ENCODE measurements at places on chromosomes 3 and 15.

DNA sequence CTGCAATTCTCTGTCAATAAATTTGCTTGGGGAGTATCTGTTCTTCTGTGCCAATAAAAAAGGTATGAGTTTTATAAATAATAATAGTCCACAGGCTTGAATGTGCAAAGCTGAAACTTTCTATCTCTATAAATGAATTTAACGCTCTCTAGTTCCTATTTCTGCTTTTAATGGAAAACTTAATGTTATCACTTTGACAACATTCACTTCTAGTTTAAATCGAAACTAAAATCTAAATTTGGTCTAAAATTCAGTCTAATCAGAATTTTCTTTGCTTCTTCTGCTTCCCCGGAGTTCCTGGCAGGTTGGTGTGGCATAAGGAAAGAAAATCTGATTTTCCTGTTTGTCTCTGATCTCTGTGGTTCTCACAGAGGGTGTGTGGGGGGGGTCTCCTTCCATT lies 450.1 kb upstream of the TBL1XR1 start:
- DNase-seq = no peak

DNA sequence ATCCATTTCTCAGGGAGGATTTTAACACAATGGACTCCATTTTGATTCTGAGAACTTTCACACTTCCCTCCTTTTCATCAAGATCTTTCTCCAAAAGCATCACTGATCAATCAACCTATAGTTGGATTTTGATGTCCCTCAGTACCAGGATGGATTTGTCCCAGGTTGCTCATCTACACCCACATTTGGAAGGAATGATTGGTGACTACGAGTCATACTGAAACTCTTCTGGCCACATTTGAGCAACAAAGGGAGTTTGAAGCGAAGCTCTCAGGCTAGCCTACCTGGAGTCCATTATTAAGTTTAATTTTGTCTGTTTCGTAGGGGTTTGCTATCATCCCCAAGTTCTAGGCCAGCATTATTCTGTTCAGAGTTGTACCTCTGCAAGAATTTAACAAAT lies 31.3 kb upstream of the ATP8B4 start:
- DNase-seq = no peak

GRCh38 chr3:192844836-192845525 lies 72.7 kb downstream of the MB21D2 start:
- peak; percentile 91 for DNase-seq

DNA sequence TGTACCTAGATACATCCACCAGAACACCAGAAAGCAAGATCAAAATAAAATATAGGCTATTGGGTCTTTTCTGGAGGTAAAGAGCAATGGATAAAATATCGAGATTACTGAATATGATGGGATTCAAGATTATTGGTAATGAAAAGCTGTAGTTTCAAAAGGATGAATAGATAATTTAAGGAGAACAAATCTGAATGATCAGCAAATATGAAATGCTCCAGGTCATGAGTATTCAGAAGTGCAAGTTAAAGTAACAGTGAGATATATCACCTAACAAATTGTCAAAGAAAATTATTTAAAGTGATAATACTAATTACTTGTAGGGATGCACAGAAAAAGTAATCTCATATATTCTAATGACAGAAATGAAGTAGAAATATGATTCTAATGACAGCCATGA lies 409.6 kb upstream of the MDFIC2 start:
- DNase-seq = no peak

DNA sequence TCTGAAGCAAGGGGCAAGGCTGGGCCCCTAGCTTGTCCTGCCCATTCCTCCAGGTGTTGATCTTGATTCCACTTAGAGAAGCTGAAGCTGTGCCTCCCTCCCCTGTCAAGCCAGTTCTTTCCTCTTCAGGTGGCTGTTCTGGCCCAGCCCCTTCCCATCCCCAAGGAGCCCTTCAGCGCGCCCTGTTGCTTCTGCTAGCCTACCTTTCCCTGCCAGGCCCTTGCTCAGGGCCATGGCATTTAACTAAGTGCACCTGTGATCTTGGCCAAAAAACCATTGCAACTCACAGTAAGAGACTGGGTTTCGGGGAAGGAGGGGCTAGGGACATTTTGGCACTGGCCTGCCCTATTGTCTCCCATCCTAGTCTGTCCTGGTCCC lies 1.9 kb upstream of the WDR6 start:
- DNase-seq = no peak

- DNase-seq = no peak
These were observed 155.8 kb downstream of the TLE3 start for GRCh38 chr15:69941706-69942495.

DNA sequence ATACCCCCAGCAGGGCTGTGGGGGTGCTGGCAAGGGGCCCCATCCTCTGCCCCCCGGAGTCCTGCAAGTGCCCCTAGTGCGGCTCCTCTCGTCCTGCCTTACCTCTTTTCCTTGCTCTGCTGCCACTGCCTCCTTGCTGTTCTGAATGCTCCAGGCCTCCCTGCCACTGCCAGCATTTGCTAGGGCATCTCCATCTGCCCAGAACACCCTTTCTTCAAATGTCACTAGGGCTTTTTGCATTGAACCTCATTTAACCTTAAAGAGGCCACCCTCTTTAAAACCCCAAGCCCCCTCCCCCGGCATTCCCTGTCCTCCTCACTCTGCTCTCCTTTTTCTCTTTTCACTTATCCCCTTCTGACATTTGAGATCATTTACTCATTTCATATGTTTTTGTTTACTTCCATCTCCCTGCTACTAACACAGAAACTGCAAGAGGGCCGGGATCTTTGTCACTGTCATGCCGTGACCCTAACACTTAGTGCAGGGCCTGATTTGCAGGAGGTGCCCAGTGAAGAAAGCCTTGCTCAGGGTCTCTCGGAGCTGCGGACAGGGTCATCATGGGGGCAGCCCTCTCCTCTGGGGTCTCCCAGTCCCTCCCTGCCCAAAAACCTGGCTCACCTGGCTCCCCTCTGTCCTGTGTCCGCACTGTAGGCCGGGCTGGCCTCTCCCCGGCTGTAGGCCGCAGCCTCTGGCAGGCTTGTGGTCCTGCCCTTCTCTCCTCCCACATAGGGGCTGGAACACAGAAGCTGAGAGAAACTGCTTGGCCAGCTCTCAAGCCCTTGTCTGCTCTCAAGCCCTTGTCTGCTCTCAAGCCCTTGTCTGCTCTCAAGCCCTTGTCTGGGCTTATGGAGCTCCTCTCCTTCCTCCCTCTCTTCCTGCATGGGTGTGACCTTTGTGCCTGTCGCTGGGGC lies at the start of gene ACOX2:
Gene ACOX2 (minus strand): TSS at position 690 of the 911 bp plus-strand sequence. CDS start 2,084 bp downstream, outside the sequence.
- no peak for DNase-seq

DNA sequence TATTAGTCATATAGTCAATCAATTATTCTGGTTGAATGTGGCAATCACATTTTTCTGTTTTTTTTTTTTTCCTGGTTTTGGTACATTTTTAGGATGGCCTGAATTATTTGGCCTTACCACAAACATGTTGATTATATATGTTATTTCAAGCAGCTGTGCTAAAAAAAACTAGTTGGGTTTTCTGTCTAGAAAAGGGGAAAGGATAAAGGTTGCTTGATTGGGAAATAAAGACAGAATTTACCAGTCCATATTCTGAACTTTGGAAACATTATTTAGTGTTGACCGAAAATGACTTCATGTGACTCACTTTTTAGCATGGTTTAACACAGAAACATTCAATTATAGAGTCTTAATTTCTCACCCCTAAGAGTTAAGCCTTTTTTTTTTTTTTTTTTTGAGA lies 8.1 kb downstream of the MORF4L1 start:
- no peak for DNase-seq

GRCh38 chr3:196969134-196969659 lies 564 bp upstream of the PIGZ start:
- no peak for DNase-seq

DNA sequence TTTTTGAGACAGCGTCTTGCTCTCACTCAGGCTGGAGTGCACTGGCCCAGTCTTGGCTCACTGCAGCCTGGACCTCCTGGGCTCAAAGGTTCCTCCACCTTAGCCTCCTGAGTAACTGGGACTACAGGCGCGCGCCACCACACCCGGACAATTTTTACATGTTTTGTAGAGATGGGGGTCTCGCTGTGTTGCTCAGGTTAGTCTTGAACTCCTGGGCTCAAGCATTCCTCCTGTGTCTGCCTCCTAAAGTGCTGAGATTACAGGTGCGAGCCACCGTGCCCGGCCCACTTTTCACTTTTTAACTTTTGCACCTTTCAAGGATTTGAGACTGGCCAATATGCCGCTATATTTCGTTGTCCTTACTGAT lies 750 bp upstream of the ITGB5 start:
- no peak for DNase-seq

DNA sequence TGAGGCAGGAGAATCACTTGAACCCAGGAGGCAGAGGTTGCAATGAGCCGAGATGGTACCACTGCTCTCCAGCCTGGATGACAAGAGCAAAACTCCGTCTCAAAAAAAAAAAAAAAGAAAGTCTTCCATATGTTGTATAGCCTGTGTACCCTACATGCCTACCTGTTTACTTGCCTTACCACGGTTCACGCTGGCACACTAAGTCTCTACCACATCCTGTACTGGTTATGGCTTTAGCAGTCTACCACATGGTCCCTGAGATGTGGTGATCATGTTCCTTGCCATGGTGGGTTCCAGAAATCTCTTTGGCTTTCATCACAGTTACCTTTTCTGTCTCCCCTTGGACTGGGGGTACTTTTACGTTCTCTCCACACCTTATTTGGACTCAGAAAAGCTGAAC lies 63.8 kb upstream of the TBC1D5 start:
- no peak for DNase-seq

- DNase-seq = no peak
These were observed 495 bp upstream of the NXPE3 start for GRCh38 chr3:101778385-101779046.

DNA sequence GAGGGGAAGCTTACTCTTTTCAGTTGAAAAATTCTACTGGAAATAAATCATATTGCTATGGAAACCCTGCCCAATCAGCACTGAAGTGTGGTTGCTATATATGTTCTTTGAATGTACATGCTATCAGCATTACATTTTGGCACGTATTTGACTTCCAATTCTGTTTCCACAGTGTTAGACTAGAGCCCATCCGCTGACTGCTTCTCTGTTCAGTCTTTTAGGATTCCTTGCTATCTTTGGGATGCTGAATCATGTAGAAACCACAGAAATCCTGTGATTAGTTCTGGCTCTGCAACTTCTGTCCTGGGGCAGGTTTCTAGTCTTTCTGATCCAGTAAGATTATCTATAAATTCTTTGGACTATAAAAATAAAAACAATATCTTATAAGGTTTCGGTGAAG lies 128.2 kb upstream of the SLC7A14 start:
- DNase-seq = no peak

DNA sequence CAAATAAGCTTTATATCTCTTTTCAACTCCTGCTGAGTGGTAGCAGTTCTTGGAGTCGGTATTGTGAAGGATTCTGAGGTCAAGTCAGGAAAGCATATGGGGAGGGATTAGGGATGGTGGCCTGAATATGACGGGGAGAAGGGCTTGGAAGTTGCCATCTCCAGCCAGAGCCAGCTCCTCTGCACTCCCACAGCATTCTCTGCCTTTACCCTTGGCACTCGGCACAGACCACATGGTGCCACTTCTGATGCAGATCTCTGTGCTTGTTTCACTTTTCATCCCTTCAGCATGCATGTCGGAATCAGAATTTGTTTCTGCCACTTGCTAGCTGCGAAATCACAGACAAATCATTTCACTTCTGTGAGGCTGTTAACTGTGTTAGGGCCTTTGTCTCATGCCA lies 52.5 kb downstream of the RAB11A start:
- no peak for DNase-seq

DNA sequence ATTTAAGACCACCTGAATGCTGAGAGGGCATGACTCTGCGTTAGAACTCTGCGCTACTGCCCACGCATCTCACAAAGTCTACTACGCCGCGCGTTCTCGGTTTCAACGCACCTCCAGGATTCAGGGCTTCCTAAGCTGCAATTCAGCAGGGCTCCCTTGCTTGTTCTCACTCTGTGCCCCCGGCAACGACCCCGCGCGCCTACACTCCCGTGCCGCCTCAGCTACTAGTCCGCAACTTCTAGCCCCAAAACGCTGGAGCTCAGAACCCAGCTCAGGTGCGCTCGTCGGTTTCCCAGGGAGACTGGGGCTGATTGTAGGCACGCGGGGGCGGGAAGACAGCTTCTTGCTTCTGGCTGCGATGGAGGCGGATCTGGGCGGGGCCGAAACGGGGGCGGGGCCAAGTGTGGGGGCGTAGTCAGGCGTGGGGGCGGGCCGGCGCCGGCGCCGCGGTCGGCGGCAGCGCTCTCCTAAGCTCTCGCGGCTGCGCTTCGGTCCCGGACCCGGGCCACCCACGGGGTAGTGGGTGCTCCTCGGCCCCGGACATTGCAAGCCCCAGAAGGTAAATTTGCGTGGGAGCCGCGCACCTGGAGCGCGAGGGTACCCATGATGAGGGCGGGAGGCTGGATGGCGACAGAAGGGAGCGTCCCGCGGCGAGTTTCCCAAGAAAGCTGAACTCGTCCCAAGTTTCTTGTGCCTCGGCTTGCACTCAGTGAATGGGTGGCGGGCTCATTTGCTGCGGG lies at the start of gene ARHGEF26:
Gene ARHGEF26 (plus strand): TSS at position 430 of the 740 bp plus-strand sequence. CDS start 603 bp downstream, outside the sequence.
- DNase-seq = peak; percentile 82

DNA sequence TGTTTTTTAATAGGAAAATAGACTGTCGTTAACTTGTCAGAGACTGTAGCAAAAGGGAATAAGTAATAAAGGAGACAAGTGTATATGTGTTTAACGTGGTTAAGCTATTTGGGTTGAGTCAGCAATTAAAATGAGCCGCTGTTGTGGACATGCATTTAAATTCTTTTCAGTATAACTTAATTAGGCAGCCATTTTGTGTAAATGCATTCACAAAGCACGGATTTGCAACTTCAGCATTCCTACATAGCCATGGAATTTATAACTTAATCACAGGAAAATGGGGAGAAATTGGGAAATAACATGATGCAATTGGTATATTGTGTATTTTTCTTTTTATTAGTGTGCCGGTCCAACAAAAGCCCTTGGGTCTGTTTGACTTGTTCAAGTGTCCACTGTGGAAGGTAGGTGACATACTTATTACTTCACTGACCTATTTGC lies 27.9 kb downstream of the USP3 start:
- DNase-seq = no peak

DNA sequence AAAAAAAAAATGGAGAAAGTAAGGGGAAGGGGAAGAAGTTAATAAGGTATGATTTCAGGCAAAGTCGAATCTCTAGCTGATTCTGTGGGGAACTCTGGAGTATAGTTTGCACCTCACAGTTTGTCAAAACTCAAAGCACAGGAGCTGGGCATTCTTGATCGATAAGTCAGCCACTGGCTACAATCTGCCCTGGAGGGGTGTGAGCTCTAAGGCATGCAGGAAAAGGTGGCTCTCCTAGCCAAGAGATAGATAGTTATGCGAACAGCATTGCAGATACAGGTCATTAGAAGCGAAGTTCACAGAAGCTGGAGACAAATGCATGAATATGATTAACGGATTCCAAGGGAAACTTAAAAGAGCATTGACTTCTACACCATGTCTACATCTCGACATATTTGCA lies 952.6 kb downstream of the AGBL1 start:
- DNase-seq = no peak

- DNase-seq = no peak
These were observed 131.1 kb downstream of the NUP210 start for GRCh38 chr3:13288732-13289718.

- DNase-seq = no peak
These were observed 8.3 kb downstream of the CD200R1 start for GRCh38 chr3:112966633-112967032.
